ENCODE measurements at places on chromosomes 1 and 21. TPM values are rescaled to one million over a fixed set of nuclear protein-coding genes. Genes with fewer than 3 reads are reported as not detected.

DNA sequence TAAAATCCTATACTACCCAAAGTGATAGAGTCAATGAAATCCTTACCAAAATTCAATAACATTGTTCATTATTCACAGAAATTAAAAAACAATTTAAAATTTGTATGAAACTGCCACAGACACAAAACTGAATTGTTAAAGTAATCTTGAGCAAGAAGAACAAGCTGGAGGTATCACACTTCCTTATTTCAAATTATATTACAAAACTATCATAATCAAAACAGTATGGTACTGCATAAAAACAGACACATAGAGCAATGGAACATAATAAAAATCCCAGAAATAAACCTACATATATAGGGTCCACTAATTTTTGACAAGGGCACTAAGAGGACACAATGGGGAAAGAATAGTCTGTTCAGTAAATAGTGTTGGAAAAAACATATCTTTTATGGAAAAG is 316.2 kb downstream of the PTPRC start:
- no peak for DNase-seq

GRCh38 chr1:80639777-80640533 is 1160.8 kb upstream of the ADGRL2 start:
- DNase-seq: no peak

DNA sequence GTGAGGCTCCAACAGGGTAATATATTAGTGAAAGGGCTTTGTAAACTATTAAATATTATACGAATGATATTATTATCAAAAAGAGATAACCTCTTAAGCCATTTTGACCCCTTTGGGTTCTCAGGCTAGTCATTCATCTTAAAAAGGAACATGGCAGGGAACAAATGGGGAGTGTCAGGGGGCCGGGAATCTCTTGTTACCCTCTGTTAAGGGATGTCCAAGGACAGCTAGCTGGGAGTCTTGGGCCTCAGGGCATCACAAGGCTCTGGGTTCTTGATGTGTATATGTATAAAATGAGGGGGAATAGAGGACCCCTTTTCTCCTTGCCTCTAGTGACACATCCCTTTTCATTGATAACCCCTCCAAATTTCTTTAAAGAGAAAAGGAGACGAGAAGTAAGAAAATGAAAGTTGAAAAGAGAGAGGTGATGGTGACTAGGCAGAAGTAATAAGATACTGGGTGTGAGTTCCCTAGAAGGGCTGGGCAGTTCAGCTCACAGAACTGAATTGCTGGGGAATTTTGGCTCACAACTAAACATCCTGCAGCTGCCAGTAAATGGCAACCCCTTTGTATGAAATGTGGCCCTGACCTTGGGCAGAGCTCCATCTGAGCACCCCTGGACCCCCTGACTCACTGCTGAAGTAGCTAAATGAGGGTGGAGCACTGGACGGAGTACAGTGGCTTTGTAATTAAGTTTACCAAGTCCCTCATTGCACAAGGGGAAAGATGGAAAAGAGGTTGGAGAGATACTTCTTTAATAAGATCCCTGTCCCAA is 20.0 kb upstream of the ZNF326 start:
- no peak for DNase-seq

DNA sequence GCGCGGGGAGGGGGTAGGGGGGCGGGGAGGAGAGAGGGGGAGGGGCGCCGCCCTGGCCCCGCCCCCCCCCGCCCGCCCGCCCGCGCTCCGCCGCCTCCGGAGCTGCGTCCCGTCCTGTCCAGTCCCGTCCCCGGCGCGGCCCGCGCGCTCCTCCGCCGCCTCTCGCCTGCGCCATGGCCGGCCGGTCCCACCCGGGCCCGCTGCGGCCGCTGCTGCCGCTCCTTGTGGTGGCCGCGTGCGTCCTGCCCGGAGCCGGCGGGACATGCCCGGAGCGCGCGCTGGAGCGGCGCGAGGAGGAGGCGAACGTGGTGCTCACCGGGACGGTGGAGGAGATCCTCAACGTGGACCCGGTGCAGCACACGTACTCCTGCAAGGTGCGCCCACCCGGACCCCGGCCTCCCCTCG is at the start of gene AGRN:
Gene AGRN, plus strand, starts transcription at position 121 of the 405 bp plus-strand sequence. Its CDS starts 53 bp downstream, at position 174.
- DNase-seq: peak; percentile 85

- DNase-seq: no peak
Measured at GRCh38 chr21:33802481-33802880, 113.1 kb downstream of the ATP5PO start.

GRCh38 chr1:33797849-33798248 is 66.0 kb upstream of the HMGB4 start:
- no peak for DNase-seq

GRCh38 chr1:41662061-41662764 is 177.7 kb upstream of the EDN2 start:
- DNase-seq: peak; percentile 90

GRCh38 chr1:156226116-156226538 is 13.3 kb downstream of the PMF1 start:
- no peak for DNase-seq

DNA sequence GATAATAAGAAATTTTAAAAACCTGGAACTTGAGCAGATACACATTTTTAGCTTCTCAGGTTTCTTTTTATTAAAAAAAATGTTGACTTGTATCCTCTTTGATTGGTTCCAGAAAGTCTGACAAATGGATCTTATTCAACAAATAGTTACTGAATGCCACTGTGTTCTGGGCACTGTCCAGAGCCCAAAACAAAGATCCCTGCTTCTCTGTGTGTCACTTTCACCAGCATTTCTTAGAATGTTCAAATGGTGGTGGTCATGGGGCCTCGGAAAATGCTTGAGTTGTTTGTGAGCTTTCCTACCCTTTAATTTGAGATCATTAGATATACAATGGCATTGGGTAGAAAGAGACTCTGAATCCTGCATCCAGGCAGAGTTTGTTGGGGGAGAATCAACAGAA is 19.9 kb downstream of the ACTN2 start:
- no peak for DNase-seq

GRCh38 chr1:223219318-223219635 is 76.2 kb upstream of the TLR5 start:
- no peak for DNase-seq

GRCh38 chr1:156896490-156897033 is 3.0 kb downstream of the PEAR1 start:
- no peak for DNase-seq

GRCh38 chr1:29758781-29759499 is 522.6 kb downstream of the PTPRU start:
- no peak for DNase-seq

DNA sequence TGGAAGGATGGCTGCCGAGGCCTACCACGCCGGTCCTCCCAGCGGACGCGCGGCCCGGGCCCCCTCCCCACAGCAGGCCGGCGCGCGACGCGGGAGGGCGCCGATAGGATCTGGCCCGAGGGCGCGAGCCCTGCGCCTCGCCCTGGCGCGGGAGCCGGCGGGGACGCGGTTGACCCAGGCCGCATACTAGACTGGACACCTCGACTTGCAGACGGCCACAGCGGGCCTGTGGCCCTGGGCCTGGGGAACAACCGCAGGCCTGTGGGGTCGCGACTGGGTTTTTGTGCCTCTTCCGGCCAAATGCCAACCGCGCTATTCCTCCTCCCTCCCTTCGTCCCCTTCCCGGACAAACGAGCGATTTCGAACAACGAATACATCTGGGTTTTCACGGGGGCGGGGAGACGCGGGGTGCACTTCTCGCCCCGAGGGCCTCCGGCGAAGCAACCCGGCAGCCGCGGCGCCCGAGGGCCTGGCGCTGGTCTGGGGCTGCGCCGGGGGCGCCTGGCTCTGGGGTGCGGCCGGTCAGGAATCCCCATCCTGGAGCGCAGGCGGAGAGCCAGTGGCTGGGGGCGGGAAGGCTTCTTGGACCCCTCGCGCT is 2.4 kb downstream of the NHLH2 start:
- DNase-seq: peak; percentile 68

DNA sequence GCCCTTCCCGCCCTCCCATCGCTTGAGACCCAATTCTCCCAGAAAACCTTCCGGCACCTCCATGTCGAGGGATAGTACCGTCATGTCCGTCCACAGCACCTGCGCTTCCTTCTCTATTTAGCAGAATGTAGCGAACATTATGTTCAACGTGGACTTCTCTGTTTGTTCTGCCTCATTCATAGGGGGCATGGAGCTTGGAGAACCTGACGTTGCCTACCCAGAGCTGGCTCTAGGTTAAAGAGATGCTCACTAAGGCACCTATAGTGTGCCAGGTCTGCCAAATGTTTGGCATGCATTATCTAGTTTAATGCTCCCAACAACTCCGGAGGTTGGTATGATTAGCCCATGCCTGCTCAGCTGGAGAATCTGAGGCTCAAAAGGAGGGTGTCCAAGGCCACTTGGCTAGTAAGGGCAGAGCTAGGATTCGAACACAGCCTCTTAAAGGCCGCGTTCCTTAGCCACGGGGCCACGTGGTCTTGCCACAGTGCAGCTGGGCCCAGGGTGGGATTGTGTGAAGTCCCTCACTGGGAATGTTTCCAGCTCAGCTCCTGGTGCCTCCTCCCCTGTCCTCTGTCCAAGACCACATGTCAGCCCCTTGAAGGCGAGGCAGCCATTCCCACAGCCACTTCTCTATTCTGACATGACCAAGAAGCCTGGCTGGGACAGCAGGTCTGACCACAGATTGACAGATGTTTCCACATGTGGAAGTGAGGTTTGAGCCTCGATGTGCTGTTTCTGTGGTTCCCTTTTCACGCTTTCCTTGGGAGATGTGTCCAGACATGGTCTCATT is 57.8 kb downstream of the RUNX3 start:
- DNase-seq: no peak

DNA sequence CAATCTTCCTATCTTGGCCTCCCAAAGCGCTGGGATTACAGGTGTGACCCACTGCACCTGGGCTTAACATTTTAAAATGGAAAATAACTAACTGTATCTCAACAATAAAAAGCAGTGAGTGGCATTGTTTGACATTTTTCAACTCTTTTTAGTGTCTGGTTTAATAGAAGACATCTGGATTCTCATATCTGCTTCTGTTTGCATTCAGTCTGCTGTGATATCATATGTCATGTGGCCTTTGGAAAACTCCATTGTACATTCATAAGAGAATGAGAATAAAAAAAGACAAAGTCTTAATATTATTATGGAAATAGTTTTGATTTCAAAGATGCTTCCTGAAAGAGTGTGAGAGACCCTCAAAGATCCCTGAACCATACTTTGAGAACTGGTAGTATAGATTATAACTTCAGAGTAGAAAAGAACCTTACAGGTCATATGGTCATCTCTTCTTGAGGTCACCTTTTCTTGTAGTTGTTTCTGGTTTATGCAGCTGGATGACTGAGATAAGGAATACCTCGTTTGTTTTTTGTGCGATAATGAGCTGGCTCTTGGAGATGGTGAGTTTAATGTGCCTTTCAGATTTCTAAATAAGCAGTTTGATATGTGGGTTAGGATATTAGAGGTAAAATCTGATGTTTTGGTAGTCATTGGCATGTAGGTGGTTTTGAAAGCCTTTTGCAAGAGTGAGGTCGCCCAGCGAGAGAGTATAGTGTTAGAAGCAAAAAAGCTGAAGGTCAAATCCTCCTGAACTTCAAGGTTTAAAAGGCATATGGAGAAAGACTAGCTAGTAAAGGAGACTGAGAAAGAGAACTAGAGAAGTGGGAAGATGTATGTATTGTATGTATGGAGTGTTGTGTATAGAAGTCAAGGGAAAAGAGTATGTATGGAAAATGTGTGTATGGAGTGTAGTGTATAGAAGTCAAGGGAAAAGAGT is 17.2 kb downstream of the CEP350 start:
- DNase-seq: no peak

- no peak for DNase-seq
Measured at GRCh38 chr1:236853921-236854604, 59.0 kb downstream of the MTR start.

GRCh38 chr1:1430992-1431844 is 4.3 kb upstream of the VWA1 start:
- DNase-seq: peak; percentile 25

DNA sequence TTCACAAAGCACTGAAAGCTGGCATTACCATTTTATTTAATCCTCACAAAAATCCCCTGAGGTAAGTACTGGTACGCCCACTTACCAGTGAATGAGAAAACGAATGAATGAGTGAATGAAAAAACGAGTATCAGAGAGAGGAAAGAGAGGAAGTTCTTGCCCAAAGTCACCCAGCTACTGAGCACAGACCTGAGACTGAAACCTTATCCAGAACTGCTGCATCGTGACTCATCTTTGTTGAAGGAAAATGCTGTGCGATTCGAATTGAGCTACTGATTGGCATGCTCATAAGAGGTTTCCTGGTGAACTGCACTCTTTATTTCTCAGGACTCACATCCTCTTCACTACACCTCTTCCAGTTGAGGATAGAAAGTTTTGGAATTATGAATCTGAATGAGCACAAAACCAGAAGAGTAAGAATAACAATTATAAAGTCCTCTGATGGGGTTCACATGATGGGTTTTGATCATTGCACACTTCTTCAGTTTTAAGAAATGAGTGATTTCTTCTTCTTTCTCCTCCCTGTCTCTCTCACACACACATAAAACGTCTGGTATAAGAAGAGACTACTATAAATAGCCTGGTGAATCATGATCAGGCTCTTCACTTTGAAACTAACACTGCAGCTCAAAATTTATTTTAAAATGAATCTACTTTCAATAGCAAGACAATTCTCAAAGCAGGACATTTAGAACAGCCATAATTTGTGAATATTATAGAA is 32.1 kb downstream of the IL12RB2 start:
- no peak for DNase-seq

DNA sequence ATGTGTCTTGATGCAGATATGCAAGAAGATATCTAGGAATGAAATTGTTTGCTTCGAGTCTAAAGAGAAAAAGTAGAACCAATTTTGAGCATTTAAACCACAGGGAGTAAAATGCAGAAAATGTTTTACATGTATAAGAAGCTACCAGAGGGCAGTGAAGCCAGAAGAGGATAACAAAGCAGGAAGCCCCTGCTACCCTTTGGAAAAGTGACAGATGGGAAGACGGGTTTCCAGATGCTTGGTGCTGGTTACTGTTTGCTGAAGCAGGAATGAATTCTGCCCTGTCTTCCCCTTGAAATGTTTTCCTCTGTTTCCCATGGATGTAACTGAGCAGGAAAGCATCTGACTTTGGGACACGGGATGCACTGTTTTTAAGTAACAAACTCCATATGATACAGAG is 822.2 kb downstream of the MRPL39 start:
- DNase-seq: no peak

GNG4 gene
- 31.0 TPM for total RNA-seq

CR1 gene
- 0.41 TPM for total RNA-seq

MRAP gene
- not detected for total RNA-seq

RBM11 gene
- 10.2 TPM for total RNA-seq

GCSAML gene
- 0.41 TPM for total RNA-seq

CD48 gene
- 0.82 TPM for total RNA-seq

H6PD gene
- 5.3 TPM for total RNA-seq

ETV3L gene
- total RNA-seq: under 0.01 TPM

GBP5 gene
- total RNA-seq: under 0.01 TPM
